ENCODE measurements at places on chromosomes 11 and 22.

GRCh38 chr11:9219572-9219971, 45.6 kb downstream of the DENND5A start:
- no peak for DNase-seq

GRCh38 chr11:9760193-9760575, 96.3 kb downstream of the SWAP70 start:
- DNase-seq: no peak

GRCh38 chr22:33073989-33074418, 15.8 kb upstream of the SYN3 start:
- no peak for DNase-seq

- no peak for DNase-seq
Observed at GRCh38 chr11:116239247-116239646, 533.5 kb downstream of the BUD13 start.

DNA sequence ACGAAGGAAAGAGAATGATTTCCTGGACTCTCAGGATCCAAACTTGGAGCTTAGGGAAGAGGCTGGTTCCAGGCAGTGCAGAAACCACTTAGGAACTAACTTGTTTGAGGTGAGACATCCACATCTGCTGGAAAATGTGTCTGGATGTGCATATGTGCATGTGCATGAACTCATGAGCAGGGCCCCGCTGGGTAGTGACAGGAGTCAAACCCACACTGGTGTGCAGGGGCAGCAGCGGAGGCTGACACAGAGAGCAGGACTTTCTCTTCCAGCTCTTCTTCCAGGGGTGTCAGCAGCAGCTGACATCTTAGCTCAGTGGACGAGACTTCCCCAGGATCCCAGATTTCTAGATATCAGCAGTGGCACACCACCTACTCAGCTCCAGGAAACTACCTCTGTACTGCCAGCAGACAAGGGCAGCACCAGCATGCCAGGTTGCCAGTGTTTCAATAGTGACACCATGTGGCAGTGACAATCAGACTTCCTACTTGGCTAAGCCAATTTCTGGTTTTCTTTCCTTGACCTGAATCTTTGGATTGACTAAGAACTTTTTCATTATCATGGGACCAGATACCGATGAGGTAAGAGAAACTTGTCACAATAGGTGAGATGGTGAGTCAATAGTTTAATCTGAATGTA, 227.5 kb upstream of the ZC3H12C start:
- DNase-seq: no peak

- no peak for DNase-seq
Observed at GRCh38 chr11:41720761-41721160, 261.3 kb upstream of the LRRC4C start.

DNA sequence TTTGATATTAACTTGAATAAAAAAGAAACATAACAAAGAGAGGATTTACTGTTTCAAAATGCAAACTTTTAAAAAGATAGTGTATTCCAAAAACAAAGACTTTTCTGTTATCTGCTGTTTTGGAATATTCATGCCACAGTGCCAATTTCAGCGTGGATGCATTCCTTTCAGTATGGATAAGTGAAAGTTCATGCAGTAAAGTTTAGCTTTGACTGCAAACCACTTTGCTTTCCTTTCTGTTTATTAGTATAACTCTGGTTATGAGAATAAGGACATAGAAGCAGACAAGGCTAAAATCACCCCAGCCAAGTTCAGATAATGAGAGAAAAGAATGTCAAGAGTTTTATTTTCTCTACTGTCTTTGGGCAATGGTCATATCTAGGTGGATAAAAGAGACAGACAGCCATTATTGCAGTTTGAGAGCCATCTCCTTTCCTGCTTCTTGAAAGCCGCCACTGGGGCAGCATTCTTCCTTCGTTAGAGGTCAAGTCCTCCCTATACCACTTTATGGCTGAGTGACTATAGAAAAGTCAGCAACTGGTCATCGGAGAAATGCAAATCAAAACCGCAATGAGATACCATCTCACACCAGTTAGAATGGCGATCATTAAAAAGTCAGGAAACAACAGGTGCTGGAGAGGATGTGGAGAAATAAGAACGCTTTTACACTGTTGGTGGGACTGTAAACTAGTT, 82.4 kb upstream of the BLID start:
- no peak for DNase-seq

GRCh38 chr11:60513496-60514460, 1.4 kb upstream of the MS4A13 start:
- no peak for DNase-seq

- no peak for DNase-seq
Observed at GRCh38 chr11:68497761-68498160, 37.2 kb downstream of the PPP6R3 start.

DNA sequence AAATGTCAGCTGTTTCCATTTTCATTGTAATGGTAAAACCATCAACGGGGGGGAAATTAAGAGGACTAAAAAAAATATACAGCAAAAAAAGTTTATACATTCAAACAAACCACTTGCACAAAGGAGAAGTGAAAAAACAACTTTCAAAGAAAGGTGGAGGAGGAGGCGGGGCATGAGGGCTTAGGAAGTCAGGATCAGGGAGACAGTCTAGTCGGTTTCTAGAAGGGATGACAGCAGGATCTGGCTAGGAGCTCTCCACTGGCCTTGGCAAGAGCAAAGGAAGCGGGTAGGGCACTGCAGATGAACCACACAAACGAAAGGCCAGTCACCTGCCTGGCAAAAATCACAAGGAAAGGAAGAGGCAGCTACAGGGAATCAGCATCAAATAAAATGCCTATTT, 31.0 kb downstream of the NAP1L4 start:
- no peak for DNase-seq

DNA sequence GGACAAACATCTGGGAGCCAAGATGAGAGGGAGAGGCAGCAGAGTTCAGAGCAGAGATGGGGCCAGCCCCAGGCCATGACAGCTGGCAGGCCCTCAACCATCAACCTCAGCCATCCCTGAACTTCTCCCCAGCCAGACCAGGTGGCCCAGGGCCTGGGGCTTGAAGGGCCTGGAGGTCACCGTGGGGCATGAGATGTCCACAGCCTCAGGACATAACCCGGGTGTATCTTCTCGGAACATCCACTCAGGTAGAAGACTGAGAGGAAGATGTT, 12.4 kb upstream of the SLC39A13 start:
- no peak for DNase-seq

DNA sequence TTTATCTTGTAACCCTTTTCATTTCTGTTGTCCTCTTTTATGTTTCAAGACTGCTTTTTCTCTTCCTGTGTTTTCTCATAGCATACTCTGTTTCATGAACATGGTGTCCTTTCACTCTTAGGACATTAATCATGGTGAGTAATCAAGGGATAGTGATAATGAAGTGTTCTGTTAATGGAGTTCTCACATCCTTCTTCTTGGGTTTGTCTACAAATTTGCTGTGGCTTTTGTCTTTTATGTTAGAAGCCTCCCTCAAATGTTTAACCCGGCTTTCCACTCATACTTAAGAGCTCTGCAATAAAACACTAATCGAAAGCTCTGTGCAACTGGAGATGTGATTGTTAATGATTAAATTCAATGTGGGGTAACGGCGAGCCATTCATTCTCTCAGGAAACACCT, 593.6 kb downstream of the NELL1 start:
- DNase-seq: no peak

DNA sequence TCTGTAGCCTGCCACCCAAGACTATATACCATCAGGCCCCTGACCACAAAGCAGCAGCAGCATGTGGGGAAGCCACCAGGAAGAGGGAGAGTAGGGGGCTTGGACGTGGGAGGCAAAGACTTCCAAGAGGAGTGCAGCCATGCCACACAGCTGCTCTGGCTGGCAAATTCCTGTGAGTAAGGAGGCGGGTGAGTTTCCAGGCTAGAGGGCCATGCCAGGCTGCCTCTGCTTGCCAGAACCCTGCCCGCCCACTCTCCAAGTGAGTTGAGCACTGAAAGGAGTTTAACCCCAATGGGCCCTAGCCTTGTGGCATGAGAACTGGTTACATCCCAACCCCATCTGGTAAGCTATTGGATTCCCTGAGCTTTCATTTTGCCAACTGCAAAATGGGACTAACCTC, 4.7 kb upstream of the DGAT2 start:
- DNase-seq: no peak

GRCh38 chr11:36509201-36509639, 852 bp downstream of the TRAF6 start:
- no peak for DNase-seq

GRCh38 chr22:43277987-43278601, 65.1 kb downstream of the SCUBE1 start:
- DNase-seq: no peak

DNA sequence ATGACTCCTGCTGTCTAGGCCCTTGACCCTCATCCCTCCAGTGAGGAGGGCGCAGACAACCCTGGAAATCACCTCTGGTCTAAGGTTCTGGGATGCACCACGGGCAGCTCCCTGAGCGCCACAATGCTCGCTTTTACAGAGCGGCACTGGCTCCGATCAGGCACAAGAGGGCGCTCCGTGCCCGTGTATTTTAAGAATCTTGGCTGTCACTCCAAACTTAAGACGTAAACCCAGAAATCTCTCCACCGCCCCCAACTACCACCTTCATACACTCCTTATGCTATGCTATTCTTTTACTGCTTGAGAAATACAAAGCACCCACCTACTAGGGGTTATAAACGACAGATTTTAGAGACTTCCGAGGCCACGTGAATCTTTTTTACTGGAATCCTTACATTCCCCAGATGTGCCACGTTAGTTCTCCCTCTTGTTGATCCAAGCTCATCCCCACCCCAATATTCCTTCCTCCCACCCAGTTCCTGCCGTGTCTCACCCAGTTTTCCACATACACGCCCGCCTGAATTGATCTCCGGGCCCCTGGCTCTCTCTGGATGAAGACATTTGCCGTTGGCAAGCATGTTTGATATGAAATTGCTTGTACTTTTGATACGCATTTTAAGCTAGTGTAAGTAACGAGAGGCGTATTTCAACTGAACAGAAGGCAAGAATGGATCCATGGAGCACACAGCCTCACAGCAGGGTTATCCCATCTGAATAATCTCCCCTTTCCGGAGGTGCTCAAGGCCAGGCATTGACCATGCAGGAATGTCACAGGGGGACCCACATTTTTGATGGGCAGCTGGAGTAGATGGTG, 453.5 kb downstream of the OPCML start:
- DNase-seq: no peak

DNA sequence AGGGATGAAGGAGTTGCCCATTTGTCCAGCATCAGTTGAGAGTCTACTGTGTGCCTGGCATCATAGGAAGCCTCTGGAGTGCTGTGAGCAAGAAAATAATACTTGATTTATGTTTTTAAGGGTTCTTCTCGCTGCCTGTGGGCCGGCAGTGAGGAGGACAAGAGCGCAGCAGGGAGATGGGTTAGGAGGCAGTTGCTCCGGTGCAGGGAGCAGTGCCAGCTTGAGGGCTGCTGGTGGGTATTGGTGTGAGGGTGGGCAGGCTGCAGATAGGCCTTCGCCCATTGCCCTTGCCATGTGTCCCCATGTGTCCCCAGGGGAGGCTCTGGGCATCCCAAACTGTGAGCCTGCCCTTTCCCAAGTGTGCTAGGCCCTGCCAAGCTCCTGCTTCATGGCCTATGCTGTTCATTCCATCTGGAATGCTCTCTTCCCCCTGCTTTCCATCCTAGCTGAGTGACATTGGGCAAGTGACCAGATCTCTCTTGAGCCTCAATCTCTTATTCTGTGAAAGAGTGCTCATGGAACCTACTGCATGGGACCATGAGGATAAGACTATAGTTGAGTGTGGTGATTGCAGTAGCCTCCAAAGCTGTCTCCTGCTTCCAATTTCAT, 19.8 kb downstream of the BMAL1 start:
- no peak for DNase-seq

DNA sequence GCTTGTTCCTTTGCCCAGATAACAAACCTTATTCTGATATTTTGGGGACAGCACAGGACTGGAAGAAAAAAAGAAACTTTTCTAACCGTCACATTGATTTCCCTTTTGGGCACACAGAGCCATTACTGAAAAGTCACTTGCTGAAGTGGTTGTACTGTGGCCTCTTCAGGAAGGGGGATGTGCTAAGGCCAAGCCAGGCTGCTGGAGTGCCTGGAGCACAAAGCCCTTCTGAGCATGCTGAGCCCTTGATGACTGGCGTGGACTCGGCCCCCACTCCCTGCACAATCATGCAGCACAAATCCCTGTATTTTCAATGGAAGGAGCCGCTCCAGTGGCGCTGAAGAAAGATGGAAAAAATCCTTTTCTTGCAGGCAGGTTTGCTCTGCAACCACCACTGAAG, 164.2 kb downstream of the NTM start:
- DNase-seq: no peak

GRCh38 chr22:36443198-36443770, 38.2 kb downstream of the TXN2 start:
- no peak for DNase-seq

DNA sequence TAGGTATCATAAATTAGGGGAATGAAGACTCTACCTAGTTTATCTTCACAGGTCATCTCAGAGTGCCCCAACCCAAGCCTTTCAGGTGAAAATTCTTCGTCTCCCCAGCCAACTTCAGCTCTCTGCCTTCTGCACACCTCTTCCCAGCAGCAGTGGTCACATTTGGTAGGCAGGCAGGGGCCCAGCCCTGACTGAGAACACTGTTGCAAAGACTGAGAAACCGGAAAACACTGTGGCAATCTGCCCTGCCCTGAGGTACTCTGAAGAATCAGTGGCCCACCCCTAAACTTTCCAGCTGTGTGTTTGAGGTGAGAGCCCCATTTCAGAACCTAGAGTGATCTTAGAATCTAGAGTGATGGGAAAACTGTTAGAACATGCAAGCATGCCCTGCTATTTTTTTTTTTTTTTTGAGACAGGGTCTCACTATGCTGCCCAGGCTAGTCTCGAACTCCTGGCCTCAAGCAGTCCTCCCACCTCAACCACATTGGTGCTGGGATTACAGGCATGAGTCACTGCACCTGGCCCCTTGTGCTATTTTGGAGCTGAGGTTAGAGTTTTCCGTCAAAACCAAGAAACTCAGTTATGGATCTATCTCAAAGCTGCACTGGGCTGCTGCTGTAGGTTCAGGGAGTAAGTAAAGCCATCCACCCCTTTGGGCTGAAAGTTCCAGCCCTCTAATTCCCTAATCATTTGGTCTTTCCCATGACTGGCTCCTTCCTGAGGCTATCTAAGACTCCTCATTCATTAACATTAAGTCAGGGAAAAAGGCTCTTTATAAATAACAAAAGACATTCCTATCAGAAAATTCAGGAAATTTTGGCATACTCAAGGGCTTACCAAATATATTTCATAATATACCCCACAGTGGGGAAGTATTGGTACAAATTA, 1.7 kb upstream of the LDHA start:
- DNase-seq: no peak

DNA sequence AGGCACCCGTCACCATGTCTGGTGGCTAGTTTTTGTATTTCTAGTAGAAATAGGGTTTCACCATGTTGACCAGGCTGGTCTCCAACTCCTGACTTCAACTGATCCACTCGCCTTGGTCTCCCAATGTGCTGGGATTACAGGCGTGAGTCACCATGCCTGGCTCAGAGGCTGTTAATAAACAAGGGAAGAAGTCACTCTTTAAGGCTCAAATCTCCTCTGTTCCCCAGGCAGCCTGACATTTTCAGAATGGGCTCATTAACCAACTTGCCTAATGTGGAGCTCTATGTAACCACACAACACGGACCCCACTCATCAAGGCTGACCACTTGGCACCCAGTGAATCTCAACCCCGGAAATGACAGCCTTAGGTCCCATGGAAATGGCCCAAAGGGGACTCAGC, 24.1 kb downstream of the APOL3 start:
- no peak for DNase-seq

Measured in cortex of kidney (tissue), 1 donor.